Fibroblast of skin of right biceps (primary cell): ENCODE measurements at places on chromosomes 12 and 14.

- DNase-seq = peak; percentile 26
Measured at GRCh38 chr14:33210311-33210710, 271.6 kb downstream of the NPAS3 start.

DNA sequence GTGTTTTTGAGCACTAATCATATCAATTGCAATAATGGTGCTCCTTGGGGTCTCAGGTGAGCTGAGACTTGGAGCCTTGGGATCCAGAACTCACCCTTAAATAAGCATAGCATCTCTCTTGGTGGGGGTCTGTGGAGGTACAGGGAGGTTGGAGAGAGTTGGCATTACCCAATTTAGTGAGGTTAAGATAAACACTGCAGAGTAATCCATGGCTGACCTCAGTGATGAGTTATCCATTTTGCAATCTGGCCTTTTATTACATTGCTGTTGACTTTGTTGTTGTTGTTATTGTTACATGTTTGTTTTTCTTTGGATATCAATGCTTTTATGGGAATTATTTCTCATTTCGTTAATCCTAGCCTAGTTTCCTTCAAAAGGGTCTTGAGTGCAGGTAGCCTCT lies 373.3 kb downstream of the NRXN3 start:
- no peak for DNase-seq

DNA sequence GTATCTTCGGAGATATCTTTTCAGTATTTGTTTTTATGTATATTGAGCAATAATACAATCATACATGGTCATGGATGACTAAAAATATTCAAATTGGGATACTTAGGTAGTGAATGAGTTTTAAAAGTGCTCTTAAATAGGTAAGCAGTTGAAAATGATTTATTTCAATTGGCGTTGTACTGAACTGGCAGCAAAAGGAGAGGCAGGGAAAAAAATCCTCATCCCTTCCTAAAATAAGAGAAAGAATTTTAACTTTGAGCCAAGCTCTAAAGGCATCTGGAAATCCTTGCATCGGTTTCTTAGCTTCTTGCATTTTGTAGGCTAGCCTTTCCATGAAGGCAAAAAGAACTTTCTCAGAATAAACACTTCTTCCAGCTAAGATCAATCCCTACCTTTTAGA lies 125.2 kb downstream of the MGST1 start:
- no peak for DNase-seq

- no peak for DNase-seq
Measured at GRCh38 chr12:48058771-48059170, 47.1 kb downstream of the SENP1 start.

DNA sequence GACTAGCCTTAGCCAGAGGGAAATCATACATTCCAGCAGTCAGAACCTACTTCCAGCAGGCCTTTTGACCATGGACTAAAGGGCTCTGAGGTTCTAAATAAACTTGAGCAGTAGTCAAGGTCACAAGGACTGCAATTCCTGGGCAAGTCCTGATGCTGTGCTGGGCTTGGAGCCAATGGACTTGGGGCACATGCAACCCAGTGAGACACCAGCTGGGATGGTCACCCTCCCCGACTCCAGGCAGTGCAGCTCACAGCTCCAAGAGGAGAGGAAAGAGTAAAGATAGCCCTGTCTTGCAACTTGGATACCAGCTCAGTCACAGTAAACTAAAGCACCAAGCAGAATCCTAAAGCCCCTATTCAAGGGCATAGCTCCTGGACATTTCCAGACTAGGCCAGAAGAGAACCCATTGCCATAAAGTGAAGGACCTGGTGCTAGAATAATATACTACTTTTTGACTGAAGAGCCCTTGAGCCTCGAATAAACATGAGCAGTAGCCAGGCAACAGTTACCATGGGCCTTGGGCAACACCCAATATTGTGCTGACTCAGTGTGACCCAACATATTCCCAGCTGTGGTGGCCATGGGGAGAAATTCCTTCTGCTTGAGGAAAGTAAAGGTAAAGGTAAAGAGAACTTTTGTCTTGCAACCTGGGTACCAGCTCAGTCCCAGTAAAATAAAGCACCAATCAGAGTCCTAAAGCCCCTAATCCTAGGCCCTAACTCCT lies 226.2 kb upstream of the CLEC14A start:
- peak; percentile 45 for DNase-seq

- DNase-seq = no peak
Measured at GRCh38 chr14:35412272-35413056, 7.9 kb upstream of the NFKBIA start.

- DNase-seq = peak; percentile 30
Measured at GRCh38 chr12:42588524-42589464, 752 bp downstream of the PRICKLE1 start.

DNA sequence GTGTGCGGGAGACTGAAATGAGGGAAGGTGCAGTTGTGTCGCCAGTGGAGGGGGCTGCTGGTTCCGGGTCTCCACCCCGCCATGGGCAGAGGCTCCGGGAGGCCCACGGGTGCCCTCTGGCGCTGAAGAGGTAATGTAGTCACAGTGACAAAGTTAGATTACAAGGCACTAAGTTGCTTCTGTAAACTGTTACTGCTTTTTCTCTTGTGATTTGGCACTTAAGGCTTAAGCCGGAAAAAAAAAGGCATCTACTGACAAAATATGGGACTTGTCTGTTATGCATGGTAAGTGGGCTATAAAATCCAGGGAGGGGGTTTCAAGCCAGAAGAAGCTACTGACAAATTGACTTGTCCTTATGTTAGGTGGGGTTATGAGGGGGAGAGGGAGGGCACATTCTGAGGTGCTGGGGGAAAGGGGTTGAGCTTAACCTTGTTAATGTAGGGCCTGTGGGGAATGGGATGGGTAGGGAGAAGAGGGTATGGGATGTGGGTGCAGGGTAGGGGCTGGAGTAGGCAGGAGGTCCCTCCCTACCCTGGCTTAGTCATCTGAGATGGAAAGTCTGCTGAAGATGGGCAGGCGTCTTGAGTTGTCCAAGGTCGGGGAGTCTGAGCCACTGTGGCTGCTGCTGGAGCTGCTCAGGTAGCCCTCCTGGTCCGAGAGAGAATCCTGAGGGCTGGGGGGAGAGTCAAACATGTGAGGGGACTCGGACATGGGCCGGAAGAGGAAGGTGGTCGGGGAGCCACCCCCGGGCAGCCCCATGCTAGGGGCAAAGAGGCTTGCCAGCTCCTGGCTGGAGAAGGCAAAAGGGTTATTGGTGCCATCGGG lies 3.7 kb downstream of the ZFP36L1 start:
- DNase-seq = peak; percentile 82

- no peak for DNase-seq
Measured at GRCh38 chr12:132206046-132206434, 61.8 kb downstream of the NOC4L start.

DNA sequence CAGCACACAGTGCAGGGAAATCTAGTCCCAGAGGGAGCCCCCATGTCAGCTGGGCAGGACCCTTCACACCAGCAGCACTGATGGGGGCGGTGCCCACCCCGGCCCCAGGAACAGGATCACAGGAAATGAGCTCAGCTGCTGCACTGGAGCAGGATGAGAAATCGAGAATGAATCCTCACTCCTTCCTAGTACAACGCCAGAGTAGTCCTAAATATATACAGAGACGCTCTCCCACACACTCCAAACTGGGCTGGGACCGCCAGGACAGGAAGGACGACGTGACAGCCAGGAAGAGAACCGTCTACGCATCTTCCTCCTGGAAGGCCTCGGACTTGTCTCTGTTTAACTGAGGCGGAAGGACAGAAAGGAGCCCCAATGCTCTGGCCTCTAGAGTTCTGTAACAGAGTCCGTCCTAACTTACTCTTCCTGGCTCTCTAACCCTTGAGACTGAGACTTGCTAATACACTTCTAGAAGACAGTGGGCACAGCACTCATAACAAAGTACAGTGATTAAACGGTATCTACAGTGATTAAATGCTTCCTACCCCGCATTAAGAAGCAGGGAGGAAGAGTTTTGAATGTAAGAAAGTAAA lies 33.4 kb downstream of the CDC42BPB start:
- peak; percentile 82 for DNase-seq

- DNase-seq = no peak
Measured at GRCh38 chr14:93274055-93274806, 58.6 kb downstream of the BTBD7 start.
